Progenitor cell of endocrine pancreas (in vitro differentiated cells): ENCODE measurements at places on chromosomes 11 and 22. TPM values are rescaled to one million over a fixed set of nuclear protein-coding genes. Genes with fewer than 3 reads are reported as not detected.
A peak's percentile ranks its signal among the peaks of the same experiment; 100 is the strongest.

DNA sequence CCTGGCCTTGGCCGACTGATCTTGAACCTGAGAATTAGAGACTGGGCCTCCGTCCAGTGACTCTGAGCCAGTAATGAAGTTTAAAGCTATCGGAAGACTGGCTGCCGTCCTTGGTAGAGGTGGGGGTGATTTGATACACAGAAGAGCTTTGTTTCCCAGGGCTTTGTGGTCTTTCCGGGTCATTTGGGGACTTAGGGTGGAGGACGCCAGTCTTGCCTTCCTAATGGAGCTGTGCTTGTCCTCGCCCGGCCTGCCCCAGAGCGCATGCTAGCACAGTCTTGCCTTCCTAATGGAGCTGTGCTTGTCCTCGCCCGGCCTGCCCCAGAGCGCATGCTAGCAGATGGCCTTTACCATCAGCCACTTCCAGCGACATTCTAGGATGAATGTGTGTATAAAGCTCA lies 65.8 kb downstream of the ST3GAL4 start:
- DNase-seq: no peak
- H3K27ac ChIP-seq: peak overlapping the region; percentile 27
- peaks cover 8% of the 10 kb centered on the region for H3K4me1 ChIP-seq
- H3K27me3 ChIP-seq: peaks cover 14% of the 10 kb centered on the region

DNA sequence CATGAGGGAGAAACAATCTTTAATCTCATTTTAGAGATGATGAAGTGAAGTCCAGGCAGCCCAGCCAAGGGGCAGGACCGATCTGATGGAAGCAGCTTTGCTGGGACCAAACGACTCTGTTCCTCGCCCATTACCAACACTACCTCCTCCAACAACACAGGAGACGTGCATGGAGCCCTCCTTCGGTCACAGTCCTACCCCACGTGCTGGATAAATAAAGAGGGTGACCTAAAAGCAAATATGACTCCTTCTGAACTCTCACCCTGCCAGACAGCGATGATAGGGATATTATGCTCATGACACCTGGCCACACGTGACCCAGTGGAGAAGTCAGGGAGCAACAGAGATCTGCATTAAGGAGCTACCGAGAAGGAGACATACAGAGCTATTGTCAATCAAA lies 26.0 kb downstream of the SCGB1A1 start:
- H3K27me3 ChIP-seq: peaks cover 14% of the 10 kb centered on the region
- no peak for DNase-seq
- H3K36me3 ChIP-seq: no peaks in the 10 kb centered on the region
- H3K4me3 ChIP-seq: peak overlapping the region; percentile 33
- H3K4me1 ChIP-seq: peaks cover 6% of the 10 kb centered on the region
- no peak overlapping the region for H3K27ac ChIP-seq

DNA sequence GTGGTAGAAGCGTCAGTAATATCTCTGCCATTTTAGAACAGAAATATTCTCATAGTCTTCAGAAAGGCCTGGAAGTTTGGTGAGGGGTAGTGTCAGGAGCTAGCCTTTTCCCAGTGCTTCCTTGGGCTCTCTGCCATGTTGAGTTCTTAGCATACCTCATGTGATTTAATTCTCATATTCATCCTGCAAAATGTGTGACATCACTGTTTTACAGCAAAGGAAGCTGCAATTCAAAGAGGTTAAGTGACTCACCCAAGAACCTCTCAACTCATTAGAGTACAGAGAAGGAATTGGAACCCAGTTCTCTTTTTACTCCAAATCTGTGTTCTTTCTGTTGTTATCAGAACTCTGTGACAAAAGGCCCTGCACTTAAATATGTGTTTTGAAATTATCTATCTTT lies 72.1 kb downstream of the RNF169 start:
- DNase-seq: no peak
- peaks cover 11% of the 10 kb centered on the region for H3K4me1 ChIP-seq
- peaks cover 62% of the 10 kb centered on the region for H3K36me3 ChIP-seq
- no peak overlapping the region for H3K27ac ChIP-seq
- no peaks in the 10 kb centered on the region for H3K27me3 ChIP-seq

Gene KCNK7
- 0.95 and 1.7 TPM in 2 replicates for total RNA-seq
